Fibroblast of skin of right biceps (primary cell): ENCODE measurements at places on chromosomes 3 and 15.

DNA sequence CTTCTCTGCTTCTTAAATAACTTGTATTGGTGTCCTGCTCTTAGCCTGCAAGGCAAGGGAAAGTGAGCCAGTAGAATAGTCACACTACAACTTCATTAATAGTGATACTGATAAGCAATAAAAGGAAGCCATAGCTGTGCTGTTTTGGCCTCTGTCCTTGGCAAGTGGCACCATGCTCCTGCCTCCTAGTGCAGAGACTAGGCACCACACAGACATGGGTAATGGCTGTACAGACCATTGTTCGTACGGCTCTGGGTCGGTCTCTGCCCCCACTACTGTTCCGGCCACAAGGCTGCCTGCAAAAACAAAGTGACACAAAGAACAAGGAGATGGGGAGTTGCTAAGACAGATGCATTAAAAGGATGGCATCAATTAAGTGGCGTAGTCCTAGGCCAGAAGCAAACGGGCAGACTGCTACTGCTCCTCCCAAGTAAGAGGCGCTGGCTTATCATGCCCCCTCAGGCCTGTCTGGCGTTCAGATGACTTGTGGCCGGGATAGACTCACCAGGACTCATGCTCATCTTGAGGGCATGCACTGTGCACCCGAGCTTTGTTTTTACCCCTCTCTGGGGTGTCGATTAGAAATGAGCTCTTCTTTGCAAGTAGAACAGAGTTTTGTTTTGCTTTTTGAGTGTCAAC lies 75.6 kb downstream of the TRAK1 start:
- DNase-seq, result no peak

DNA sequence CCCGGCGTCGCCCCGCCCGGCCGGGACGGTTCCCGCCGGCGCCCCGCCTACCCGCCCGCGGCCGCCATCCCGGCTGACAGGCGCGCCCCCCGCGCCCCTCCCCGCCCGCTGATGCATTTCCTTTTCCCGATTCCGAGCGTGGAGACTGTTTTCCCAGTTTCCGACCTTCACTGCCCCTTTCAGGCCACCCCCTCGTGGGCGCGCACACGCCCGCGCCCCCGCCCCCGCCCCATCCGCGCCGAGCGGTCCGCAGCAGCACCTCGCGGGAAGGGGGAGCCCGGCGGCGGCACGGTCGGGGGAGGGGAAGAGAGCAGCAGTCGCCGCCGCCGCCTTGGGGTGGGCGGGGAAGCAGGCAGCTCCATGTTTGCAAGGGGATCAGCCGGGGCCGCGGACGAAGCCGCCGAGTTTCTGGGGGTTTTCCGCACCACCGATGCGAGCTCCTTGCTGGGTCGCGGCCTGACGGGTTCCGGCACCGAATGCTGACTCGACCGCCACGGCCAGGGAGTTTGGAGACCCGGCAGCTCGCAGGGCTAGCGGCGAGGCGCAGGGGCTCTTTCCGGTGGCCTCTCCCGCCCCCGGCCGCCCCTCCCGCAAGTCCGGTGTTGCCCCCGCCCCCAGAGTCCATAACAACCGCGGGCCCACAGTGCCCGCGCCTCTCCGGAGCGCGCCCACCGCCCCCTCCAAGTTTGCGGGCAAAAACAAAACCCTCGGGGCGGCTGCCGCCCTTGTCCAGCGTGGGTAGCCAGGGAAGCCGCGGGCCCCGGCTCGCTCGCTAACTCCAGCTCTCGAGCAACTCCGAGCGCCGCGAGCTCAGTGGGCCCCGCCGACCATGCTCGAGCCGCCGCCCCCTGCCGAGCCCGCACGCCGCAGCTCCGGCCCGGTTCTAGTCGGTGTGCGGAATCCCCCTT lies 3.2 kb upstream of the SIN3A start:
- no peak for DNase-seq

GRCh38 chr3:132926098-132926497 lies 112.1 kb upstream of the TMEM108 start:
- no peak for DNase-seq

DNA sequence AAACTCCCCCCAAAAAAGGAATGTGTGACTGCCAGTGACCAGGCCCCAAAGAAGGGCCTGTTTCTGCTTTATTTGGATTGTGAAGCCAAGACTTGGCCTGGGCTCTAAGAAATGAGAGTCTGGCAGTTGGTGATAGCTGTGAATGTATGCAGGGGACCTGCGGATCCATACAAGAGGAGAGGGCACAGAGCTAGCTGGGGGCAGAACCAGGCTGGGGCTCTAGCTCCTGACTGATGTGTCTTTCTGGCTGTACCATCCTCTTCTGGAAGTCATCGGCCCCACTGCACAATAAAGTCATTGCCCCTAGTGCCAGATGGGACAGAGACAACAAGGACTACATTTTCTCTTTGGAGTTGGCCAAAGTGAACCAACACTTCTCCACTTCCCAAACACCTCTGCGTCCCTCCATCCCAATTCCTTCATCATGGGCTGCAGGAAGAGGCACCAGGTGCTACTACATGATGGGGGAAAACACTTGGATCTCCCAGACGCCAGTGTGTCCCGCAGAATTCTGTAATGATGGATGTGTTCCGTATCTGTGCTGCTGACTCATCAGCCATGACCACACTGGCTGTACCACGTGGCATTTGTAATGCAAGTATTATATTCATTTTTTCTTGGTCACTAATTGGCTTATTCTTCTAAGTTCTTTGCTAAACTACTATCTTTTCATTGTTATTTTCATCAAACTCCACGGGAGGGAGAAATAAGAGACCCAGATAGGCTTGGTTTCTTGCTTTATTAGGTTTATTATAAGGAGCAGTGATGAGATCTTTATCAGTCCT lies 1.7 kb upstream of the PLA2G4F start:
- DNase-seq, result peak; percentile 72

- DNase-seq, result no peak
These were observed 13.5 kb downstream of the CLSTN2 start for GRCh38 chr3:139948467-139948866.

GRCh38 chr3:126389112-126389793 lies 5.5 kb upstream of the CFAP100 start:
- peak; percentile 75 for DNase-seq

DNA sequence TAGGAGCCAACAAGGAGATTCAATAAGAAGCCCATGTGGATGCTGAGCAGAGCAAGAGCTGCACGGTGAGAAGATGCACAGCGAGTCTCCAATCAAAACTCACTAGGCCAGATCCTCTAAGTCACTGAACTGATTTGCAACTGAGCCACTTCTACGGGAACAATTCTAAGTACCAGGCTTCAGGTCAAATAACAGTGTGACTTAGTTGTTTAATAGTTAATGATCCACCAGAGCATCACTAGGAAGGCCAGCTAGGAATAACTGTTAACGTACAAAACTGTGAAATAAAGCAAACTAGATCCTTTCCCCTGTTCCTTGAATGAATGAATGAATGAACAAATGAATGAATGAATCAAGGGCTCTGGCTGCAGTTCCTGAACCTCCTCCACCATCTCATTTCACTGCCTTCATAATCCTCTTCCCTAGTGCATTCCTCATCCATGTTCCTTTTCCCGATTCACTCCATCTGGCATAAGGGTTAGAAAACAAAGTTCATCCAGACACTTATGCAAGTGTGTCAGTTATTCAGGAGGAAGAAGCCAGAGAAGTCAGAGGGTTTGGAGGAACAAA lies 59.7 kb downstream of the ATP8B4 start:
- DNase-seq, result no peak

DNA sequence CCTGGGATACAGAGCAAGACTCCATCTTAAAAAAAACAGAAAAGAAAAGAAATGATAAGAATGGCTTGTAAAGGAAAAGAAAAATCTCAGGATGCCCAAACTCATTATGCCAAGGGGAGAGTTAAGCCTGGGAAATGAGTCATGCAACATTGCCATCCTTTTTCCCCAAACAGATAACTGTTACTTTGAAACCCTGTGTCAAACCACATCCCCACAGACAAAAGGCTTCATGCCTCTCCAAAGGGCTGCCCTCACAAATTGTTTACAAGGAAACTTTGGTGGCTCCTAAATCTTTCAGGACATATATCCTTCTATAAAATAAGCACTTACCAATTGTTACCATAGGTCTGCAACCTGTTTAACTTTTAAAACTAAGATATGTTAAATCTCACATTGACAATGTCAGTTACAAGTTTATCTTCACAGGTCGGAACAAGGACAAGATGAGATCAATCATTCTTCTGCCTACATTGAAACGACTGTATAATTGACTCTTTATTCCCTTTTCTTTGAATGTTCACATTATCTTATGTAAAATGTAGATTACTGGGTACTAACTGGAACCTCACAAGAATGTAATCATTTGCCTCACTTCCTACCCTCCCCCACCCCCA lies 18.6 kb upstream of the SENP7 start:
- DNase-seq, result no peak

- no peak for DNase-seq
These were observed 20.2 kb upstream of the TMEM41A start for GRCh38 chr3:185519021-185519420.

GRCh38 chr15:89817701-89818280 lies 3.1 kb upstream of the ANPEP start:
- no peak for DNase-seq

DNA sequence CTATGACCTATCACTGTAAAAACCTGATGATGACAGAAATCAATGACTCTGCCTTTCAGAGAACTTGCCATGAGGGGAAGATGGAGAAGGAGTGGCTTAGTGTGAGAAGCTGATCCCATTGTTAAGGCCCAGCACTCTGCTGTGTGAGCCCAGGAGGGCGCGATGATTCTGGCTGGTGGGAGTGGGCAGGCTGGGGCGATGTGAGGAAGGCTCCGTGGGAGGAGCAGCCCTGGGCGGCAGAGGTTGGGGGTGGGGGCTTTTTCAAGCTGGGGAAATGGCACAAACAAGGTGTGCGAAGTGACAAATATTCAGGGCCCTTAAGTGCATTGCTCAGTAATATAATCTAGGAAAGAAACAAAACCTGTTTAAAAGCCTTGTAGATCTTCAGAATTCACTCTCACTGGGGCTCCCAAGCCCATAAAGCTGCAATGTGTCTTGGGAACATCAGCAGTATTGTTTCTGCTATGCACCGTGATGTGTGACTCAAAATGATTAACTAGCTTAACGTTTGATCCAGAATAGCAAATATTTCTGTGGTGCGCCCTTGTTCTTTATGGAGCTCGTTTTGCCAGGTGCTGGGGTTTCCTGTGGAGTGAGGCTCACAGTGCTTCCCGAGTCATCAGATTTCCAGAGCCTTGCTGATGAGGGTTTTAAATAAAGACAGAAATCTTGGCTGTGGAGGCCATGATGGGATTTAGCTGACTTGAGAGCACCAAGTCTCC lies 141.0 kb downstream of the CHDH start:
- no peak for DNase-seq

GRCh38 chr3:59535791-59536221 lies 486.0 kb upstream of the CFAP20DC start:
- peak; percentile 74 for DNase-seq

DNA sequence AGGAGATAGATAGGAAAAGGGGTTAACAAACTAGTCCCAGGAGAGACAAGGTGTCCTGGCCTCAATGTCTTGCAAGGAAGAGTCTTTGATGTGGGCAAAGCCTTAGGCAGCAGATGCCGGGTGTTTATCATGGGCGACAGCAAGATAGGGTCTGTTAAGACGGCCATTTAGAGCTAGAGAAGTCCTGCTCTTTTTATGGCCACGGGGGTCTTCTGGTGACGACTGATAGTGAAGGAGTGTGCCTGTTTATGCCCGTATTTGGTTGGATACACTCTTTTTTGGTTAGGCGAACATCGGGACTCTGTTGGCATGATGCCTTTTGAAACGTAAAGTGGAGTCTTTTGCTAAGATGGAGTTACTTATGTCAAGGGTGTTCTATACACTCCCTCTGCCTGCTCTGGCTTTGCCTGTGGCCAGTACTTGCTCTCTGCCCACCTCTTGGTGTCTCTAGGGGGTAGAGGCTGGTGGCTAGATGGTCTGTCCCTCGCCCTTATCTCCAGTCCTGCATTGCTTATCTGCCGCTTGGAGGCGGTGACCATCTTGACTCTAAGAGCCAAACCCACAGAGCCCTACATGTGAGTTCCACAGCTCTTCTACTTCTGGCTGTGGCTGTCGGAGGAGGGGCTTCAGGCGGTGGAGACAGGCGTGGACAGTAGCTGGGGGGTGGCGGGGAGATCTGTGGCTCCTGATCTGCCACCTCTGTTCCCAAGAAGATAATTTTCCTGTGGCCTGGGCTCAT lies 55.8 kb upstream of the ZBTB38 start:
- no peak for DNase-seq

DNA sequence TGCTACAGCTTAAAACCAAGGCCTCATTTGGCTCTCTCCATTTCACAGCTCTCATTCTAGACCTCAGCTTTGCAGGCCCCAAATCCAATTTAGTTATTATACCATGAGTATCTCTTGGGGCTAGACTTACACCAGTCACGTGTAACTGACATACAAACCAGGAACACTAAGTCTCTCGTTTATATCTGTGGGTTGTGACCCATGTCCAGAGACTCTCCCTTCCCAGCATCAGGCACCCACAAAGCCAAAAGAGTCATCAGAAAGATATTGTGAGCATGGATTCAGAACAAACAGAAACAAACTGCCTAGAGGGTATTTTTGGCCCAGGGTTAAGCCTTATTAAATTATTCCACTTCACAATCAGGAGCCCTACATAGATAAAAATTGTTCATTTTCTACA lies 5.6 kb upstream of the CCDC13 start:
- peak; percentile 10 for DNase-seq

DNA sequence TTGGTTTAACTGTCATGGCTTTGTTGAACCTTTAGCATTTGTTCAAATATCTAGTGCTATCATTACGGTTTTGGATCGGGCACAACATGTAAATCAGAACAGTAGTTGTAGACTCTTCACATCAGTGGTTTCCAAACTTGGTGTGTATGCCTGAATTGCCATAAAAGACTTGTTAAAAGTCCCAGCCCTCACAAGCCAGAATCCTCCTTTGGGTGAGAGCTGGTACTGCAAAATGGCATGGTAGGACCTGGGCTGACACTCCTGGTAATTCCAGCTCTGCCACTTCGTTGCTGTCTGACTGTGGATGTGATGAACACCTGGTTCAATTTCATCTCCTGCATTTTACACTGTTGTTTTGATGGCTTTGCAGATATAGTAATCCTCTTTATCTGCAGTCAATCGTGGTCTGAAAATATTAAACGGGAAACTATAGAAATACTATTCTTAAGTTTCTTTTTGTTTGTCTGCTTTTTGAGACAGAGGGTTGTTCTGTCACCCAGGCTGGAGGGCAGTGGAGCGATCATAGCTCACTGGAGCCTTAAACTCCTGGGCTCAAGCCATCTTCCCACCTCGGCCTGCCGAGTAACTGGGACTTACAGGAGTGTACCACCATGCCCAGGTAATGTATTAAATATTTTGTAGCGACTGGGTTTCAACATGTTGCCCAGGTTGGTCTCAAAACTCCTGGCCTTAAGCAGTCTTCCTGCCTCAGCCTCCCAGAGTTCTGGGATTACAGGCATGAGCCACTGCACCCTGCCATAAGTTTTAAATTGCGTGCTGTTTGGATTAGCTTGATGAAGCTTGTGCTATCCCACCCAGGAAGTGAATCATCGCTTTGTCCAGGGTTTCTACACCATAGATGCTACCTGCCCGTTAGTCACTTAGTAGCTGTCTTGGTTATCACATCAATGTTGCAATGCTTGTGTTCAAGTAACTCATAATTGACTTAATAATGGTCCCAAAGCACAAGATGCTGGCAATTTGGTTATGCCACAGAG lies 61.6 kb downstream of the RAB7A start:
- DNase-seq, result peak; percentile 42
